ENCODE measurements at places on chromosomes 2 and 18. TPM values are rescaled to one million over a fixed set of nuclear protein-coding genes. Genes with fewer than 3 reads are reported as not detected.

DNA sequence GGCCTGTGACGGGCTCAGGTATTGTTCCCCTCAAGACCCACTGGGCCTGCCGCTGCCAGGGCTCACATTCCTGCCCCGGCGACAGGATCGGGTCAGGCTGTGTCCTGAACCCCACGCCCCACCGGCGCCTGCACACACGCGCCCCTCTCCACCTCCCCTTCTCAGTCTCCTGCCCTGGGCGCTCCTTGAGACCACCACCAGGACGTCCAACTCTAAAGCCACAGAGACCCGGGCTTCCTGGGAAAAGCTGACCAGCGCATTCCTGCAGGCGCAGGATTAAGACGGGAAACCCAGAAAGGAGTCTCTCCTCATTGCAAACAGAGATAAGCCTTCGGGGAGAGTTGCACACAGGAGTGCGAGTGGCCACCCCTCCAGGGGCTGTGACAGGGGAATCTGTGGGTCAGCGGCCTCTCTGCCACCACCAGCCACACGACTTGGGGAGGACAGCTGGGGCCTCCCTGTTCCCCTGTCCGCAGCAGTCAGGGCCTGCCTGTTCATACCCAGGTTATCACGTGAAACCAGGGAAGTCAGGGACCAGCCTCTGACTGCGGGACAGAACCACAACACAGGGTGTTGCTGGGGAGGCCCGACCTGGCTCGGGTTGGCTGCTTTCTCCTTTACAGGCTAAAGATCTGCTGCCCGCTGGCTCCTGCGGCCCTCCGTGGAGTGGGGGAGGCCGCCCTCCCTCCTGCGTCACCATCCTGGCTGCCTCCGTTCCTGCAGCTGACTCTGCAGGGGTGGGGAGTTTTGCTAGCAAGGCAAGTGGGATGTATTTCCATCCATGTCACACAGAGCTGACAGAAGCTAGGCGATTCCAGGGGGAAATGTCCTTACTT, 88.8 kb downstream of the ZCCHC2 start:
- peak; percentile 46 for DNase-seq
- H3K36me3 ChIP-seq: no peaks in the 10 kb centered on the region
- peaks cover 36% of the 10 kb centered on the region for H3K4me1 ChIP-seq
- peaks cover 22% of the 10 kb centered on the region for H3K27me3 ChIP-seq

DNA sequence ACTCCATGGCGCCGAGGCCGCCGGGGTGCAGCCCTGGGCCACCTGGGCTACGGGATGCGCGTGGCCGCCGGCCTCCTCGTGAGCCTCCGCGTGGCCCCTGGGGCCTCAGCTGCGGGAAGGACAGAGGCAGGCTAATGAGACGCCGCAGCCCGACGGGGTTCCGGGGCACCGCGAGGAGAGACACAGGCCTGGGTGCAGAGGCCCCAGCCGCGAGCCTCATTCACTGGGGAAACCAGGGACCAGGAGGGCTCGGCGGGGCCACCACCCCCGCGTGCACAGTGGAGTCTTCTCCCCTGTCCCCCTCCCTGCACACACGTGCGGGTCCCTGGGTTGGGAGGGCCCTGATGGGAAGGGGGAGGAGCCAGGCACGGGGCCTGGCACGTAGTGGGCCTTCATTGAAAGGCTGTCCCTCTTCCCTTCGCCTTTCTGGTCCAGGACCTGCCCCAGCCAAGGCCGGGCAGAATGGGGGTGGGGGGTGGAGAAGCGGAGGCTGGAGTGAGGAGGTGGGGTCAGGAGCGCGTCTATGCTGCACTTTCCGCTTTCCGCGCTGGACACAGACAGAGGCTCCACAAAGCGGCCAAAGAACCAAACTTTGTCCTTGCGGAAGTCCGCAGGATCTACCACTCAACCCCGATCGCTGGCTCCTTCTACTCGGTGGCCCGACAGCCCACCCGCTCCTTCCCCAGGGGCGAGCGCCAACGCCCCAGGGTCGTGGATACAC, 9.1 kb downstream of the ALPP start:
- DNase-seq: no peak
- H3K27me3 ChIP-seq: peaks cover 98% of the 10 kb centered on the region
- peaks cover 24% of the 10 kb centered on the region for H3K4me1 ChIP-seq
- H3K36me3 ChIP-seq: no peaks in the 10 kb centered on the region

DNA sequence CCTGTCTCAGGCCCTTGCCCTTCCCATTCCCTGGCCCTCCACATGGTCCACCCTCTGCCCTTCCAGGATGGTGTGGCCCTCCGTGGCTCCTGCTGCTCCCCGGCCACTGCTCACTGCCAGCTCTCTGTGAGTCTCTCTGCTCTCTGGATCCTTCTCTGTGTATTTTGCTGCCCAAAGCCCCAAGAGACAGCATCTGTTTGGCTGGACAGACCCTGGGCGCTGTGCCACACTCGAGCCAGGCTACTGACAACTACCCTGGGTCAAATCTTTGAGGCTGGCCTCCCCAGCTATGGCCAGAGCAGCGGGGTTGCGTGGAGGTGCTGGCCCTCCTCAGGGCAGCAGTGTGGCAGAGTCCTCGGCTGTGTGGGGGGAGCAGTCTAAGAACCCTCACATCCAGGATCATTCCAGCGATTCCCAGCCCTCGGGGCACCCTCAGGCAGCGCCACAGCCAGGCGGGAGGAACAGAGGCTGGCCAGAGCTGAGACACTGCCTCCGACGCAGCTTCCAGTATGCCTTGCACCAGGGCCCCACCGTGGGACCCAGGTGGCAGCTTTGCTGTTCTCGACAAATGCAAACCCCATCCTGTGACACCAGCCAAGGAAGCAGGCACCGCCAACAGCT, 139.4 kb upstream of the GLI2 start:
- peak; percentile 14 for DNase-seq
- no peaks in the 10 kb centered on the region for H3K36me3 ChIP-seq
- peak overlapping the region; percentile 66 for H3K27ac ChIP-seq
- H3K4me3 ChIP-seq: no peak overlapping the region

Gene LRRC30
- total RNA-seq: not detected

Gene ANKRD23
- total RNA-seq: 14.4 TPM

Gene C2orf66
- total RNA-seq: not detected

- DNase-seq: peak; percentile 18
- H3K36me3 ChIP-seq: peaks cover 100% of the 10 kb centered on the region
- H3K27me3 ChIP-seq: no peaks in the 10 kb centered on the region
- no peak overlapping the region for H3K27ac ChIP-seq
- no peaks in the 10 kb centered on the region for H3K4me1 ChIP-seq
- no peak overlapping the region for H3K4me3 ChIP-seq
These were observed 17.5 kb downstream of the STAT1 start for GRCh38 chr2:190996338-190996946.

- H3K4me1 ChIP-seq: no peaks in the 10 kb centered on the region
- H3K4me3 ChIP-seq: no peak overlapping the region
- no peaks in the 10 kb centered on the region for H3K27me3 ChIP-seq
- H3K27ac ChIP-seq: no peak overlapping the region
- H3K36me3 ChIP-seq: peaks cover 42% of the 10 kb centered on the region
These were observed 8.8 kb upstream of the TTLL4 start for GRCh38 chr2:218701806-218702205.

DNA sequence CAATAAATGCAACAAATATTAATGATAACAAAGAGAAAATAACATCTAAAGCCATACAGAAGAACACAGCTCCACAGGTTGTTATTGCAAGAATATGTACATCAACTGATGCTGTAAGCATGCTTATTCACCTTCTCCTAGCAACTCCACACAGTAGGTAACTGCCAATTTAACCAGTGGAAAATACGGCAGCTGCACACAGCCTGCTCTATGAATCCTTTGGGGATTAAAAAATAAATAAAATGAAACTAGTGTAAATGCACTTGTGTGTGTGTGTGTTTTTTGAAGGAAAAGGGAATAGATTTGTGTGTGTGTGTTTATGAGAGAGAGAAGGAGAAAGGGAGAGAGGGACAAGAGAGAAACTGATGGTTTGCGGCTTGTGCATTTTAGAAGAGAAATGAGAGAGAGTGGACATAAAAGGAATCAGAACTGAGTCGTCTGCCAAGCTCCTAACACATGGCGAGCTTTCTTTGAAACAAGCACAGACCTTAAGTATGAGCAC, 96.2 kb upstream of the PDE1A start:
- H3K27ac ChIP-seq: no peak overlapping the region
- DNase-seq: no peak
- H3K36me3 ChIP-seq: no peaks in the 10 kb centered on the region
- no peaks in the 10 kb centered on the region for H3K27me3 ChIP-seq
- H3K4me1 ChIP-seq: no peaks in the 10 kb centered on the region

Gene NGEF
- 0.16 TPM for total RNA-seq

- H3K27ac ChIP-seq: no peak overlapping the region
- H3K4me1 ChIP-seq: no peaks in the 10 kb centered on the region
- DNase-seq: no peak
- H3K27me3 ChIP-seq: peaks cover 81% of the 10 kb centered on the region
These were observed 9.9 kb downstream of the OR6B3 start for GRCh38 chr2:240043279-240043989.

DNA sequence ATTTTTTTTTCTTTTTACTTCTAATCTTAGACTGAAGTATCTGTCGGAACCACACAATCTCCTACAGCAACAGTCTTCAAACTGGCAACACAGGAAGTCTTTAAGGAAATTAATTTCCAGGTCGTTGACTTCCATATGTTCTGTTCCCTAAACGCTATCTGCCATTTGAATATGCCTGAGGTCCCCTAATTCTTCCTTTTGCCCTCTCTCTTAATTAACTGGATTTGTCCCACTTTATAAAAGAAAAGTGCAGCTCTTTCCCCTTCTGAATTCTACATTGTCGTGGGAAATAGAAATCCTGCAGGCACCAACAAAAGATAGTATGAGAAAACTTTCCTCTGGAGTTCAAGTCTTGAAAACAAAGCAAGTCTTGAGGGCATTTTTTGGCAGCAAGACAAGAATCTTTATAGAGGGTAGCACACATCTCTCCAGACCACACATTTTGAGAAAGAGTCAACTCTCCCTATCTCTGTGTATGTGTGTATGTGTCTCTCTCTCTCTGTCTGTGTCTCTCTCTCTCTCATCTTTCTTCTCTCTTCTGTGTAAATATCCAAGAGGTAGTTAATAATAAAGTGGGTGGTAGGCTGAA, 879.8 kb downstream of the SOCS6 start:
- no peak for DNase-seq
- H3K27me3 ChIP-seq: no peaks in the 10 kb centered on the region
- H3K4me1 ChIP-seq: no peaks in the 10 kb centered on the region
- no peak overlapping the region for H3K4me3 ChIP-seq
- H3K36me3 ChIP-seq: no peaks in the 10 kb centered on the region

Gene RAB6D
- not detected for total RNA-seq

- peaks cover 14% of the 10 kb centered on the region for H3K36me3 ChIP-seq
- H3K4me1 ChIP-seq: peaks cover 45% of the 10 kb centered on the region
- peak overlapping the region; percentile 88 for H3K4me3 ChIP-seq
- no peak for DNase-seq
- H3K27me3 ChIP-seq: peaks cover 22% of the 10 kb centered on the region
- peak overlapping the region; percentile 97 for H3K27ac ChIP-seq
These were observed 431 bp upstream of the CNRIP1 start for GRCh38 chr2:68320118-68320641.

GRCh38 chr2:6452702-6453481, 412.8 kb downstream of the CMPK2 start:
- no peaks in the 10 kb centered on the region for H3K36me3 ChIP-seq
- H3K4me1 ChIP-seq: no peaks in the 10 kb centered on the region
- H3K4me3 ChIP-seq: no peak overlapping the region
- no peak overlapping the region for H3K27ac ChIP-seq
- no peak for DNase-seq

DNA sequence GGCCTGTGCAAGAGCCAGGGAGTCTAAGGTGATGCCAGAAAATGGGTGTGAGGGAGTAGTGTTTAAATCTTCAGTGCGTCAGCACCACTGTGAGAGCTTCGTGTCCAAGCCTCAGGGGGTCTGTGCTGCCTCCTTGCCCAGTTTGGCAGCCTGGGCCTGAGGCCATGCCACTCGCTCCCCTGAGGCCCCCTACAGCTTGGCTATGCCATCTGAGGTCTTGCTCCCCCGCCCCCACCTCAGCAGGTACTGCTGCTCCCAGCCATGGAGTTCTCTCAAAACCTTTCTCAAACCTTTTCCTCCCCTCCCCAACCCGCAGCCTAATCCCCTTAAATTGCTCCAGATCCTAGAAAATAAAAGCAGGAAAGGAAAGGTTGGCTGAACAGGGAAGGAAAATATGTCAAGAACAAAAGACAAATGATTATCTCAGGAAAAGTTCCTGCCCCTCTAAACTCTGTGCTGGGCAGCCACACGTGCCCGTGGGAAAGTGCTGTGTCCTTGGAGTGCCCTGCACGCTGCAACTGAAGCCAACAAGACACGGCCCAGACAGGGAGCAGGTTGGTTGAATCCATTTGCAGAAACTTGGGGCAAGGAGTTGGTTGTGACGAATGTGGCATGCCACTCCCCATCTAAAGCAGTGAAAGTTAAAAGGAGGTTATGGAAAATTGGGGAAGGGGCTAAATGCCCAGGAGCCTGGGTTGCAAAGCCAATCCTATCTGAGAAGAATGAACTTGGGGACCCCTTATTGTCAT, 61.2 kb downstream of the ATOH8 start:
- no peaks in the 10 kb centered on the region for H3K27me3 ChIP-seq
- DNase-seq: no peak
- H3K4me1 ChIP-seq: peaks cover 25% of the 10 kb centered on the region
- no peak overlapping the region for H3K4me3 ChIP-seq
- no peaks in the 10 kb centered on the region for H3K36me3 ChIP-seq
